Kidney glomerular epithelial cell (primary cell): ENCODE measurements at places on chromosomes 5 and 9.

- DNase-seq, result no peak
Observed at GRCh38 chr5:15487228-15487627, 12.8 kb upstream of the FBXL7 start.

GRCh38 chr9:78030553-78031443, 813 bp downstream of the GNAQ start:
- DNase-seq, result peak; percentile 35

GRCh38 chr5:112013660-112014059, 256.7 kb upstream of the NREP start:
- DNase-seq, result no peak

DNA sequence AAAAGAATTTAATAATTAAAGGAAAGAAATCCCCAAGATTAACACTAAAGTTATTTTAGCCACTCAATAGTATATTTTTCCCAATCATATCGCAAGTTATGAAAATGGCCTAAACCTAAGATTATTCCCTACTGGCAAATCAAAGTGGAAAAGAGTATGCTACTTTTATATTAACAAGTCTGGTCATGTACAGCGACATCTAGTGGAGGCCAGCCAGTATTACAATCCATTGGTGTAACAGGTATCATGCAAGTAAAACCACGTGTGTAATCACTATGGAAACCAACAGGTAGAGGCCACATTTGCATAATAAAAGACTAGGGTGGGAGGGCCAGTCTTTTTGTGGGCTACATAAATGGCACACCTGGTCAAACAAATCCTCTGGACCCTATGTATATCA, 976.4 kb upstream of the CDH9 start:
- no peak for DNase-seq

DNA sequence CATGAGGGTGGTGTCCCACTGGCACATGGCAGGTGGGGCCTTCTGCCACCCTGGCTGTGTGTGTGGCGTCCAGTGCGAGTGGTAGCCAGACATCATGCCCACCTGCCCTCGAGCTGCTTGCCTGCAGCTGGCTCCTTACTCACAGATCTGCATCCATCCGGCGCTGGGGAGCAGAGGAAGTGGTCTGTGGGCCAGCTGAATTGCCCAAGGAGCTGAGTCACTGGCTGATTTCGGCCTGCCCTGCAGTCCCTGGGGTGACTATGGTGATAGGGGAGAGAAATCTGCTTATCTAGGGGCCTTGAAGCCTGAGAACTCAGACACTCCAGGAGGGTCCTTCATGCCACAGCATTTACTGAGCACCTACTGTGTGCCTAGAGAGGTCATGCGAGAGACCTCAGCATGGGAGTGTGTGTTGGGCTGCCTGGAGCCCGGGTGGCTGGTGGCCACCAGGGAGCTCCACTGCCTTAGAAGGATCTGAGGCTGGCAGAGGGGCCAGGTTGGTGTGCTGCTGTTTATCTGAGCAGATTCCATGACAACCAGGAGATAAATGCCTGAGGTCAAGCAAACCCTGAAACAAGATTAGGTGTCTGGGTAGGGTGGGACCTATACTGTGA, 57.1 kb downstream of the SLC22A5 start:
- peak; percentile 76 for DNase-seq

- DNase-seq, result no peak
Observed at GRCh38 chr9:86765746-86766430, 181.4 kb downstream of the GAS1 start.

- no peak for DNase-seq
Observed at GRCh38 chr5:148147415-148147814, 20.9 kb upstream of the SPINK14 start.

DNA sequence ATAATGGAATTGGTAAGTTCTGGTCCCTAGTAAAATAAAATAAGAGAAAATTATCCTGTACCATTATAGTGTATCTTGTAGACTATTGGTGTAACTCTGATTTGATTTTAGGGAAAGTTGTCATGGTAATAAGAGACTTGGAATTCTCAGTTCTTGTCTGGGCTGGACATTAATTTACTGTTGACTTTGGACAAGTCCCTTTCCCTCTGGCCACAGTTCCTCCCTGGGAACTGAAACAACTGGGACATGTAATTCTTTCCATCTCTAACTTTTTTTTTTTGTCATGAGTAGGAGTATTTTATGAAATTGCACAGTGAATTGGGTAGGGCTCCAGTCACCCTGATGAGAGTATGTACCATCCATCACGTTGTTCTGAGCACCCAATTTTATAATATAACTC, 15.0 kb downstream of the GLRA1 start:
- no peak for DNase-seq

GRCh38 chr5:154467655-154468354, 10.2 kb downstream of the HAND1 start:
- DNase-seq, result peak; percentile 74

DNA sequence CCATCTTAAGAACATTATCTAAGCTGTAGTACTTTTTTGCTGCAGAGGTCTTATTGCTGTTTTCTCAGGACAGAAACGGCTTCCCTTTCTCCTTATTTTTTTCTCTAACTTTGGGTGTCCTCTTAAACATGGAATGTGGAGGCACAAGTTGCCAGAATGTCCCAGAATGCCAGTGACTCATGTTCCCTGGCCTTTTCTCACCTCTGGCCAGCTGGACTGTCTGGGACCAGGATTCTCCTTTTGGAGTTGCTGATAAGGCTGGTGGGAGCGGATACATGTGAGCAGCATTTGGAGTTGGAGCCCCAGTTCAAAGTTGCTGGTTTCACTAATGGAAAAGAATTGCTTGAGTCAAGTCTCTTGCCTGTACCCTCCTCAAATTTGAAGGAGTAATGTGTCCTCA, 112.8 kb downstream of the ARHGAP26 start:
- no peak for DNase-seq
